ENCODE measurements at places on chromosomes 6 and 20. TPM values are rescaled to one million over a fixed set of nuclear protein-coding genes. Genes with fewer than 3 reads are reported as not detected.

MEA1 gene
- 70.5 TPM for total RNA-seq

NKX2-4 gene
- 0.35 TPM for total RNA-seq

RCAN2 gene
- total RNA-seq = 6.3 TPM

KCNB1 gene
- 0.50 TPM for total RNA-seq

C6orf52 gene
- not detected for total RNA-seq

CST1 gene
- 2.7 TPM for total RNA-seq

C20orf204 gene
- 0.85 TPM for total RNA-seq

POM121L2 gene
- 0.07 TPM for total RNA-seq

GHRH gene
- not detected for total RNA-seq

HLA-DQA2 gene
- total RNA-seq = not detected

C20orf202 gene
- not detected for total RNA-seq

RPN2 gene
- total RNA-seq = 267 TPM

TCF21 gene
- total RNA-seq = 0.08 TPM

Data from GM23338 (cell line).